ENCODE measurements at places on chromosomes 12 and 14. TPM values are rescaled to one million over a fixed set of nuclear protein-coding genes. Genes with fewer than 3 reads are reported as not detected.

TCL1B gene
- not detected for total RNA-seq

CIROP gene
- total RNA-seq = not detected

ARHGAP5 gene
- 121 TPM for total RNA-seq

CMKLR1 gene
- 9.1 TPM for total RNA-seq

NKX2-1 gene
- not detected for total RNA-seq

TXNRD1 gene
- total RNA-seq = 137 TPM

SOS2 gene
- total RNA-seq = 54.3 TPM

OAS2 gene
- 7.9 TPM for total RNA-seq

C14orf119 gene
- 29.6 TPM for total RNA-seq

KIF26A gene
- 4.6 TPM for total RNA-seq

C12orf50 gene
- not detected for total RNA-seq

GRCh38 chr14:105453847-105454246 lies 20.8 kb upstream of the CRIP2 start:
- DNase-seq = no peak

DNA sequence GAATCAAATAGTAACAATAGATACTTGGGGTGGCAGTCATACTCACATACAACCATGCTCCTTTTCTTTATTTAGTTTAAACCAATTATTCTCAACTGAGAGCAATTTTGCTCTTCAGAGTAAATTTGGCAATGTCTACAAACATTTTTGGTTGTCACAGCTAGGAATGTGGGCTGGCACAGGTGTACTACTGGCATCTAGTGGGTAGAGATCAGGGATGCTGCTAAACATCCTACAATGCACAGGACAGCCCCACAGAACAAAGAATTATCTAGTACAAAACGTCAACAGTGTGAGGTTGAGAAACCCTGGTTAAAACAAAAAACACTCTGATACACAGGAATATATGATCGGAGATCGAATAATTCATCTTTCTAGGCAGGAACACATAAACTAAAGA lies 186.5 kb downstream of the NELL2 start:
- DNase-seq = no peak

DNA sequence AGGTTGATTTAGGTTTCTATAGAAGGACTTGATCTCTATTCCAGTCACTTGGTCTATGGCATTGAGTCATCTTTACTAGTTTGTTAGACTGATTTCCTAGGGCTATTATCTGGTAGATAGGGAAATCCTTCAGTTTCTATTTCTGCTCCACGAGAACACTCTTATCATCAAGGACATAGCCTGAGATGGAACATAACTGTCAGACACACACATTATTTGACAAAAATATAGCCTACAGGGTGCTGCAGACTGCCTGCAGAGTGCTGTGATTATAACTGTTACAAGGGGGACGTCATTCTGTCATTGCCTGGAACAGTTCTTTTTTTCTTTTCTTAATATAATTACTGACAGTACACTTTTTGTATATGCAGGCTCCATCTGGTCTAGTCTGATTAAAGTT lies 82.0 kb downstream of the TMEM117 start:
- no peak for DNase-seq

DNA sequence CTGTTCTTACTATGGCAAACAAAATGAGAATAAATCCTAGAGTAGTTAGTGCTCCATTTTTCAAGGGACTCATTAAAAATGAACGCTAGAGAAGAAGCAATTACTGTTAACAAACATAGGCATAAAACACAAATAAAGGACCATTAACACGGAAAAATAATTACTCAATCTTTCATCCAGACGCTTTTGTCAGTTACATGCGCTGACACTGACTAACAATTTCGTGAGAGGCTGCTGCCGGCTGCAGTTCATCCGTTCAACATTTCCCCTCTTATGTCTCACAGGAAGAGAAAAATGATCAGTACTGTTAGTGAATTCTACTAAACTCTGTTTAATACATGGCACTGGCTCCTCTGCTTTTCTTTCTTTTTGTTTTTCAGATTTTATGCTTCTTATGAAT lies 472.7 kb upstream of the FLRT2 start:
- no peak for DNase-seq

GRCh38 chr14:70943838-70944237 lies 36.6 kb downstream of the PCNX1 start:
- no peak for DNase-seq

GRCh38 chr12:24507827-24508226 lies 441.1 kb downstream of the BCAT1 start:
- no peak for DNase-seq

DNA sequence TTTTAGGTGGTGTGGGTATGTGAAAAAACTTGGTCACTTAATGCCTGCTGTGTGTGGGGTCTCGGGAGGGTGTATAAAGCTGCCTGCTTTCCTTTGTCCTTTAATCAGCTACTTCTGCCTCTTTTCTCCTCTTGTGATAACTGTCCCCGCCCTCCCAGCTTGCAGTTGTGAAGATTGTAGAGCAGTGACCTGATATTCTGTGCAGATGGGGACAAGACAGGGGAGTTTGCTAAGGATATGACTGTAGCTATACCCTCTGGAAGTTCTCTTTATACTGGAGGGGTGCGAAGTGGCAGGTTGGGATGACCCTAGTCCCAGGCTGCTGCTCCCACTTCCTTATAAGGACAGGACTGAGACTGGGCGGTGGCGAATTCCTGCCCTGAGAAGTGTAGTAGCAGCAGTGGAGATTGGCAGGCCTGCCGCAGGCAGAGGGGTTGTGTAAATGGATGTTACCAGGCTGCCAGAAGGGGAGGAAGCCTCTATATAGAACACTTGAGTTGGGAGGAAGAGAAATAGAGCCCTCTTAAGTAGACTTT lies 835 bp downstream of the MYL6 start:
- DNase-seq = peak; percentile 81

- DNase-seq = no peak
These were observed 179.0 kb downstream of the TSPAN9 start for GRCh38 chr12:3256103-3256631.

DNA sequence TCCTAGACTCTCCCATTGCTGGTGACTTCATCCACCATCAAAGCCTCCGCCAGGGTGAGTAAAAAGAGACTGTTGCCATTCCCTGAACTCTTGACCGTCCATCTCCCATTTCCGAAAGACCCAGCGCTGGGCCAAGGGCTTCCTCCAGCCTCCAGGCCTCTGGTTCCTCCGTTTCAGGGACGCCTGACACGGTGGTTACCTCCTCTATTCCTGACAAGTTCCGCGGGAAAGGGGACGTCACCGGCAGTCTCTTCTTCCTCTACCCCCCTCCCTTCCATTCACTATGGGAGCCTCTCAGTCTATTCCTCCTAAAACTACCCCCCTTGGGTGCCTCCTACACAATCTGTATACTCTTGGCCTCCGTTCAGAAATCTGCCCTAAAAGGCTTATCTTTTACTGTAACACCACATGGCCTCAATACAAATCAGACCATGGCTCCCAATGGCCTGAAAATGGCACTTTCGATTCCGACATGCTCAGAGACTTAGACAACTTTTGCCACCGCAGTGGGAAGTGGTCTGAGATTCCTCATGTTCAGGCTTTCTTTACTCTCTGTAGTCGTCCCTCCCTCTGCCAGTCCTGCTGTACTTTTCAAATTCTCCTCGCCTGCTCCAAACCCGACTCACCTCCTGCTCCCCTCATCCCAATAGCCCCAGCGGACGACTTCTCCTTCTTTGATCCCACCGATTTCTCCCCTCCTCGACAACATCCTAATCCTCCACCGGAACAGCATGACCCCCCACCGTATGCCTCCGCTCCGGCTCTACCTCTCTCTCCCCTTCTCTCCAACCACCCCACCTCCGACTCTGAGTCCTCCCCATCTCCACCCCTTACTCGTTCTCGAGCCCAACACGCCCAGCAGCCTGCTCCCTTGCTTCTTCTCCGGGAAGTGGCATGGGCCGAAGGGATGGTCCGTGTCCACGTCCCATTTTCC lies 70.4 kb downstream of the MOK start:
- no peak for DNase-seq

DNA sequence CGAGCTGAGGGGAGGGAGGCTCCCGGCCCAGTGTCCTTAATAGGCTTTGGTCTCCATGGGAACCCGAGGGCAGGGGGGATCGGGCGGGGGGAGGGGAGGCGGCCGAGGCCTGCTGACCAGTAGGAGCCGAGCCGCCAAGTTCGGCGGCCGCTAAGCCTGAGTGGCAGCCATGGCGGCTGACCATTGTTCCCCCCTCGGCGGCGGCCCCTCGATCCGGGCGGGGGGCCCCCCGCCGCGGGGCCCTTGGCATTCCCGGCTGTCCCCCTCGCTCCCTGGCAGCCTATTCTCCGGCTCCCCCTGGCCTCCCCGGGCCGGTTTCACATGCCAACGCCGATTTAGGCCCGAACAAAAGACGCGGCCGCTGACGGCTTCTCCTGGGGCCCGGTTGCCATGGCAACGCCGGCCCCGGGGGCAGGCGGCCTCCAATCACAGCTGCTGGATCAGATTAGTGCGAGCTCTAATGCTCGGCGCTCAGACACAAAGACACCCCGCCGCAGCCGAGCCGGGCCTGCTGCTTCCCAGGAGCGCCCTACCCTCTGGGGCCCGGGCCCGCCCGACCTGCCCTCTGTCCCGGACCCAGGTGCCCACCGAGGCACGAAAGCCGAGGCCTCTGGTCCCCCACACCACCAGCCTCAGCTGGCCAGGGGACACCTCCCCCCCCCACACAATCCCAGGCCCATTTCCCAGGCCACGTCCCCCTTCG lies 7.3 kb downstream of the MSI1 start:
- no peak for DNase-seq

GRCh38 chr12:3320881-3321509 lies 170.0 kb upstream of the PRMT8 start:
- DNase-seq = no peak

DNA sequence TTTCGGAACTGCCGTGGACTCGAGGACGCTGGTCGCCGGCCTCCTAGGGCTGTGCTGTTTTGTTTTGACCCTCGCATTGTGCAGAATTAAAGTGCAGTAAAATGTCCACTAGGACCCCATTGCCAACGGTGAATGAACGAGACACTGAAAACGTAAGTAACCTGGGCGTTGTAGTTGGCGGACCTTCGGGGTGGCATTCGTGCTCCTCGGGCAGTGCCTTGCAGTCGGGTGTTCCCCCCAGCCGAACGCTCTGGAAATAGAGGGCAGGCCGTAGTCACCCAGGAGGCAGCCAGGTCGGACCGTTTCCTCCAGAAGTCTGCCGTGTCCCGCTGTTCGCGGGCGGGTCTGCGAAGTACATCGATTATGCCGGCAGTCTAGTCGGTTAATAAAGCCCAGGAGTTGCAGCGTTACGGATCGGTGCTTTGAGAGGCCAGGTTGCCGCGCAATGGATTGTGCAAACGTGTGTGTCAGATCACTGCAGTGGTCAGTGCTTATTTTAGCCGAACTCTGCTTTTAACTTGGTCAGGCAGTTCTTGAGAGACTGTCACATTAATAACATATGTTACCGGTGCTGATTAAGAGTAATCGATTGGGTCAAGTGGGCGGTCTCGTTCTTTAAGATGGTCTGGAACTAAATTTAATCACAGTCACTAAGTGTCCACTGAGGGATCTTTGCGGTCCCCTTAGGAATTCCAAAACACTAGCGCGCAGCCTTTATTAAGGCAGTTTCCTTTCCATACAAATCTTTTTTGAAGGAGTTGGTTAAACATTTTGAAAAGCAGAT lies 906 bp downstream of the MARK3 start:
- no peak for DNase-seq

DNA sequence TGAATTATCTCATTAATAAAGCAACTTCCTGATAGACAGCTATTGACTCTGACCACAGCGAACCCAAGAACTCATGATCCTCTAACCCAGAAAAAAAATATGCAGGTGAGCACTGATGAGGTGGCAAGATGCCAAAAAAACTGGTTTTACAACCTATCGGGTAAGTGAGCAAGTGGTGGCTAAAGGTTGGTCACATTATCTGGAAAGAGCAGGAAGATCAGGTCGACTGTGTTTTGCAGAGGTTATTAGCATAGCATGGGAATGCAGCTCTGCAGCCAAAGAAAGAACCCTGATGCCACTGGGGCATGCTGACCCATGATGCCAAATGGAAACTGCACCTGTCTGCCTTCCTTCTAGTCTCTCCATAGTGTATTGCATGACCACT lies 23.5 kb downstream of the BHLHE41 start:
- DNase-seq = no peak

DNA sequence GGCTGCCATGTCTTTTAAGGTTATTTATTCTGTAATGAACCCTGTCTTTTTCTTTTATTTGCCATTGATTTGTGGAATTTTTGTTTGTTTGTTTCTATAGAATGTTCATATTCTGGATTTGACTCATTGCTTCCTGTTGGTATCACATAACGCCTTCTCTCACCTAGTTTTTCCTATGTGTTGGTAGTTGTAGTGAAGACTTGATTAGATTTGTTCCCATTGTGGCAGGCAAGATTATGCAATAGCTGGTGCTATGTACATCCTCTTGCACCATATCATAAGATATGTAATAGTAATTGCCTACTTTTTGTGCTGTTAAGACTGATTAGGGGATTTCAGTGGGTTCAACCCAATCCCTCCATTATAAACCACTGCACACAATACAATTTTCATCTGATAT lies 3.9 kb upstream of the KRT6B start:
- DNase-seq = no peak

All from breast epithelium (tissue), 4 donors.